Suppressor macrophage treated with lipopolysaccharide for 1 hour (primary cell): ENCODE measurements at places on chromosomes 11 and 22.

DNA sequence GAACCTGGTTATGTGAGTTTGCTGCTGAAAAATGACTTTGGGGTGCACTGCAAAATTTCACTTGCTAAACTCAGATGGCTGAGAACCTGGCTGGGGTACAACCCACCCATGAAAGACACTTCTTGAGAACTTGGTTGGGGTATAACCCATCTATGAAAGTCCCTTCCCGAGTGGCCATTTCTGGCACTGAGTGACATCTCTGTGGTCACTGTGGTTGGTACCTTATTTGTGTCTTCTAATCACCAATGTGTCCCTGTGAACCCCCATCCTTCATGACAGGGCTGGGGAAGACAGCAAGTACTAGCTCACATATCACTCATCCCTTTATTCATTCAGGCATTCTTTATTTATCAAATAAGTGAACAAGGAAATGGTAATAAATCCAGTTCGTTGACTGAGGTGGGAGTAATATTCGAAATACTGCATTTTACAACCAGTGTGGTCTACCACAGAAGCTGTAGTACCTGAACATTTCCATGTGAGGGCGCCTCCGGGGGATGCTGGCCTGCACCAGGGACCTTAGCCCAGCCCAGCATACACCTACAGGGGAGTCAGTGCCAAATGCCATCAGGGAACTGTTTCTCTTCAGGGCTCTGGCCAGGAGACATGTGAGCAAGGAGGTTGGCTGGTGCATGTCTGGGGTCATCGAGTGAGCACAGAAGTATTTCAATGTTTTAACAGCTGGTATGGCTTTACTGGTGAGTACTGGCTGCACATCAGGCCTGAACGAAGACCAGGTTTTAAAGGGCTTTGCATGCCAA, 122.1 kb downstream of the CSNK2A3 start:
- DNase-seq: no peak

DNA sequence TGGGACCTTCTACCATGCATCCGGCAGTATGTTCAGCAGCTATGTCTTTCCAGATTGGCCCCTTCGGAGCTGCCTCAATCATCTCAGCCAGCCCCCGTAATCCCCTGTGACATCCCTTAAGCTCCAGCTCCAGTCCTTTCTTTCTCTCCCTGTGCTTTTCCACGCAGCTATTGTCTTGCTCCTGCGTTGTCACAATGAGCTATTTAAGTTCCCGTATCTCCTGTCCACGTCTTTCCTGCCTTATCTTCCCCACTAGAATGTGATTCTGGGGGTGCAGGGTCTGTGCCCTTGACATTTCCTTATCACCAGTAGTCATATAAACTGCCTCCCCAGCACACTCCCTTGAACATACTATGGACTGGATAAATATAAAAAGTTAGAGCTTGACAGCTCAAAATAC, 5.1 kb upstream of the ETS1 start:
- DNase-seq: no peak

- DNase-seq: peak; percentile 51
Measured at GRCh38 chr22:22111267-22111751, 128.7 kb upstream of the TOP3B start.

DNA sequence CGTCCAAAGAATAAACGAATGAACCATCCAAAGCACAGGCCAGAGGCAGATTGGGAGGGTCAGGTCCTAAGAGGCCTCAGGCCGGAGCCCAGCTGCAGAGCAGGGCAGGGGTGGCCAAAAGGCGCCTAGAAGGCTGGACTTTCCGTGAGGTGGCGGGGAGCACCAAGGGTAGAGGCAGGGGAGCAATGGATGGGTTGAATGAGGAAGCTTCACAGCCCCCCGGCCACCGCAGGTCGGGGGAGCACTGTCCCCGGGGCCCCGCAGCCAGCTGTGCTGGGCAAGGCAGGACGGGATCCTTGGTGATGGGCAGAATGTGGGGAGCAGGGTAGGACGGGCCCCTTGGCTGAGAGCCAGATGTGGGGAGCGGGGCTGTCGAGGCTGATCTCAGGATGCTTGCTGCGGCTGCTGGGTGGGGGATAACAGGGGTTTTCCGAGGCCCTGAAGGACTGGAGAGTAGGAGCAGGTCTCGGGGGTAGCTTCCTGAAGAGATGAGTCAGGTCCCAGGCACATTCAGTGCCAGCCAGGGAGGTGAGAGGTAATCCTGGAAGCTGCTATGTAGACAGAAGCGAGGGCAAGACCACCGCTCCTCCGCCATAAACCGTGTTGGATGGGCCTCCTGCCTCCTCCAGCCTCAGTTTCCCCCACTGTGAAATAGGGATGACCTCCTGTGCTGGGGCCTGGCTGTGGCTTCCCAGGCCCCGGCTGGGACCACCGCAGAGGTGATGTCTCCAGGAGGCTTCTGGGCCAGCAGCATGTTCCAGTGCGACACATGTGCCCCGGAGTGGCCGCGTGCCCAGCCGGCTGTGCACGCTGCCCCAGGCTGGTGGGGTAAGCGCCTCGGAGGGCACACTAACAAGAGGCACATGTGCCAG, 34.6 kb upstream of the KCNQ1OT1 start:
- no peak for DNase-seq

DNA sequence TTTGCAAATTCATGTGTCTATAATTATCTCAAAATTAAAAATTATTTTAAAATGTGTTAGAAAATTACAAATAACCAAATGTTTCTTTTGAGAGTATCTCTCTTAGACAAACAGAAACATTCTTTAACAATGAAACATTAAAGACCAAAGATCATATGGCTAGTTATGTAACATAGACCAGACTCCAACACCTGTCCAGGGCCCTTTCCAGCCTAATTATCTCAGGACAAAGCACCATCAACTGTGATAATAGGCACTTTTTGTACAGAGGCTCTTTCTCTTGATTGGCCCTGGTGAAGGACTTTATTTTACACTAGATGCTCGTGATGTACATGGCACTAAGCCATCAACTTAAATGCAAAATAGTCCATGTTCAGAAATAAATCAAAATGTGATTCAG, 5.0 kb upstream of the PLEKHA7 start:
- DNase-seq: no peak

DNA sequence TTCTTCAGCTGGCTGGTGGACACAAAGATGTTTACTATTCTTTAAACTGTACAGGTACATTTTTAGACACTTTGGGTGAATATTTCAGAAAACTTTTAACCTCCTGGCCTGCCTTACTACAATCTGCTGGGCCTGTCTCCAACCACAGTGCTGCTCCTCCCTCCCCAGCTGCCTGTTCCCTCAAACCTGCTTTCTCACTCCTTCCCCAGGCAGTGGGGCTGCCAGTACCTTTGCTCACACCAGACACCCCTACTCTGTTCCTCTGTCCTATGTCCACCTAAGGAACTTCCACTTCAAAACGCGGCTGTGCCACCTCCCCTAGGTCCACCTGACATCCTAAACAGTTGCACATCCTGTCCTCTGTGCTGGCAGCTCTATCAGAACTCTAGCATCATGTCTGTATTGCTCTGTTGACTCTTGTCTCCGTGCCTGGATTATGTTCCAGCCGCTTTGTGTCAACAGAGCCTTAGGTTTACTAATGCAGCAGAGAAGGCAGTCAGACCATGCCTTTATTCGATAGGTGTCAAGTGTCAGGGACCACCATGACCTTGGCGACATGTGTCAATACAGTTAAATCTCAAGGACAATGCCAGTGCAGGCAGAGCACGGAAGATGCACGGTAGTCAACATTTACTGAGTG, 13.4 kb downstream of the ZP1 start:
- DNase-seq: no peak

DNA sequence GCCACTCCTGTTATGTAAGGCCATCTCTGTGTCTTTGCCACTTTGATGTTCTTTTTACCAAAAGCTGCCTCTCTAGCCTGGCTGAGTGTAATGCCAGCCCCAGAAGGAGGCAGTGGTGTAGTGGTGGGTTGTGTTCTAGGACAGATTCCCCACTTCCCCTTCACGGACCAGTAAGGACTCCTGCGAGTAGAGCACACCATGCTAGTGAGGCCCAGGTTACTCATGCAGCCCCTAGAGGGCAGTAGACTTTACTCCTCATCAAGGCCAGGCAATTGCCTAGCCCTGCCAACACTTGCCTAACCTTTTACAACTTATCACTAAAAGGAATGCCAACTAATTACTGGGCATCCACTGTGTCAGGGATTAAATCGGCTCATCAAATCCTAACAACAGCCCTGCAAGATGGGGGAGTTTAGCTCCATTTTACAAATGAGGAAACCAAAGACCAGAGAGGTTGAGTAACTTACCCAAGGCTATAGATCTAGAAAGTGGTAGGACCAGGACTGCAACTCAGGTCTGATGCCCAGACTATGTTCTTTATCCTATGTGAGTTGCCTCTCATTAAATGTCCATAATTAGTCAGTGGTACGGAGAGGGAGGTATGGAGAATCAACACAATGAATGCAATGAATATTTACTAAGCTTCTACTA, 75.3 kb downstream of the APIP start:
- peak; percentile 84 for DNase-seq

DNA sequence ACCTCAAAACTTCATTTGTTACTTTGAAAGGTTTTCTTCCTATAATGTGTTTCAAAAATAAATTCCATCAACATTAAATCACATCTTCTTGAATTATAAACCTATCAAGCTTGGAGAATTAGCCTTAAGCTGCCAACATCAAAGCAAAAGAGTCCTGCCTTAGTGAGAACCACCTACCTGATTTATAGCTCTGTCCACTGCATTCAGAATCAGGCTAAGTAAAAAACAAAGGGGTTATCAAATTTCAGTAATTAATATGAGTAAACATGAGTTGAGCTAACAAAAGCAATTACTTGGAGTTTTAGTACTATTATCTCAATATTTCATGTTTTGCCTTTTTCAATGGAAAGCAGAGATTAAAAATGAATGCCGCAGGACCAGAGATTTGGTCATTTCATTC, 73.9 kb downstream of the CADM1 start:
- no peak for DNase-seq

DNA sequence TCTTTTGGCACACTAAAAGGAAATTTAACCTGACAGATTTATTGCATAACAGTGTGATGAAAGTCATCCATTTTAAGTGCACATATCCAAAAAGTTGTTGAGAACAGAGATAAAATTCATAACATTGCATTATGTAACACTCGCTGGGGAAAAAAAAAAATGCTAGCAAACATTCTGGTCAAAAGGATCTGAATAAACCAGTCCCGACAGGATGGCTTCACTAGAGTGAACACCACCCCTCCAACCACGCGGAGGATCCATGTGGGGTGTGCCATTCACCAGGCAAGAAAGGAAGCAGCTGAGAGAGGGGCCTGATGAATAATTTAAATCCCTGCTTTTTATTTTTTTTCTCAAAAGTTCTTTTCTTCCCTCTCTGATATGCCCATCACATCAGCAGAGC, 258.7 kb downstream of the DCDC1 start:
- no peak for DNase-seq

- DNase-seq: no peak
Measured at GRCh38 chr11:130740819-130741218, 175.5 kb downstream of the SNX19 start.

DNA sequence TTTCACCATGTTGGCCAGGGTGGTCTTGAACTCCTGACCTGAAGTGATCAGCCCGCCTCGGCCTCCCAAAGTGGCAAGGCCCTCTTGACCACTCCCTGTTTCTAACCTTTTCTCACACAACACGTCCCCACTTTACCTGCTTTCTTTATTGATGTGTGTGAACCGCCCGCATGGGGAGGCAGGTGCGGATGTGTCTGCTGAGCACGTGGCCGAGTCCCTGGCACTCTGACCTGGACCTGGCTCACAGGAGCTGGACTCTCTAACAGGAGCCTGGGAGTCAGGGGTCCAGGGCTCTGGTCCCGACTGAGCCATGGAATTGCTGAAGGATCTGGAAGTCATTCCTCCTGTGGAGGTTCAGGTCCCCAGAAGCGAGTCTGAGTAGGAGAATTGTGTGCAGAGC, 40.0 kb downstream of the C11orf96 start:
- DNase-seq: no peak

DNA sequence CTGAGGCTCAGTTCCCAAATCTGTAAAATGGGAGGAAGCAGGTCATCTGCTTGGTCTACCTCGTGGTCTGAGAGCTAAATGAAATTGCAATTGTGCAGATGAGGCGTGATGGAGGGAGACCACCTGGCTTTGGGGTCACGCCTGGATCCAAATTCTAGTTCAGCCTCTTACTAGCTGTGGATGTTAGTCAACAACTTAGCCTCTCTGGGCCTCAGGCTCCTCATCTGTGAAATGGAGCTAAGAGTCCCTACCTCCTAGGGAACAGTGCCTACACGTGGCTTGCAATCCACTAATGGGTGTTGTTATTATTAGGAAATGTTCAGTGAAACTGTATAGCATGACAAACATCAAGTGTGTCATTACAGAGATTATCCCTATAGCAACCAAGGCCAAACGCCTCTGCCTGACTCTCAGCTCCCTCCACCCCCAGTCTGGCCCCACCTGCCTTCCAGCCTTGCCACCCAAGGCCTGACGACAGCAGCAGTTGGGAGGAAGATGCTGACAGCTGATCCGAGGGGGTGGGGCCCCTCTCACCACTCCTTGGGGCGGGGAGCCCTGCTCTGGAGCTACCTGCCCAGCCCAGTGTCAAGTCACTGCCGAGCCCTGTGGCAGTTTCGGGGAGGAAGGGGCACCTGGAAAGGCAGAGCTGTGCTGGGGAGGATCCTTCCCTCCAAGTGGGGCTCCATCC, 1.7 kb upstream of the RHOD start:
- DNase-seq: peak; percentile 45

- DNase-seq: no peak
Measured at GRCh38 chr11:17073370-17074027, 4.0 kb downstream of the RPS13 start.

DNA sequence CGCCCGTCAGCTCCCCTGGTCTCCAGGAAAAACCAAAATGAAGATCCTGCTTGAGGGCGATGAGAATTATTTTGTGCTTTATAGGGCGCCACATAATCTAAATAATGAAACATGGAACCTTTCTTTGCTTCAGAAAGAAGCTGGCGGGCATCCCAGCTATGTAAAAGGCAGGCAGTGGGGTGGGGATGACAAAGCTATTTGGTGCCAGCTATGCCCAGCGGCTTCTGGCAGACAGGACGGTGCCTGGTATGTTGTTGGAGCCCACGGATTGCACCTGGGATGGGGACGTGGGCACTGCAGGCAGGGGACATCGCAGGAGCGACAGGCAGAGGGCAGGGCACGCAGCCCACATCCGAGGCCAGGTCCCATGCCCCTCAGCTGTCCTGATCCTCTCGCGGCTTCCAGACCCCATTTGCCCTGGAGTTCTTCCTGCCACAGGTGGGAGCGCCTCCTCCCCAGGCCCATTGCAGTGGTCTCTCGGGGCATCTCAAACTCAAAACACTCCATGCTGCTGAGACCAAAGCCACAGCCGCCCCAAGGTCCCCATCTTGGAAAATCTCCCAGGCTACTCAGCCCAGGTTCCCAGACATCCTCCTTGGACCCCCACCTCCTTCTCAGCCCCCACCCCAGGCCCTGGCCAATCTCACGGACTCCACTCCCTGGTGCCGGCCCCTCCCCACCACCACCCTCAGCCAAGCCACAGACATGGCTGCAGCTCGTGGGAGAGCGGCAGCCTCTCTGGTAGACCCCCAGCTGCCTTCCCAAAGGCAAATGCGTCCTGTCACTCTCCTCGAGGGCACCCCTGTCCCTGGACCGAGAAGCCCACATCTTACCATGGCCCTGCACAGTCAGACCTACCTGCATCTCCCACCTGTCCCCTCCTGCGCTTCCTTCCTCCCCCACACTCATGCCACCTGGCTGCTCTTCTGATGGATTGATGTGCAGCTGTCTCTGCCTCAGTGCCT, 45.7 kb downstream of the SHISAL1 start:
- no peak for DNase-seq

GRCh38 chr11:47216121-47216798, 1.5 kb downstream of the DDB2 start:
- peak; percentile 88 for DNase-seq
